ENCODE measurements at places on chromosomes 11 and 22.
A peak's percentile ranks its signal among the peaks of the same experiment; 100 is the strongest.

GRCh38 chr22:35938226-35938625 is 90.4 kb downstream of the RBFOX2 start:
- DNase-seq, result no peak

DNA sequence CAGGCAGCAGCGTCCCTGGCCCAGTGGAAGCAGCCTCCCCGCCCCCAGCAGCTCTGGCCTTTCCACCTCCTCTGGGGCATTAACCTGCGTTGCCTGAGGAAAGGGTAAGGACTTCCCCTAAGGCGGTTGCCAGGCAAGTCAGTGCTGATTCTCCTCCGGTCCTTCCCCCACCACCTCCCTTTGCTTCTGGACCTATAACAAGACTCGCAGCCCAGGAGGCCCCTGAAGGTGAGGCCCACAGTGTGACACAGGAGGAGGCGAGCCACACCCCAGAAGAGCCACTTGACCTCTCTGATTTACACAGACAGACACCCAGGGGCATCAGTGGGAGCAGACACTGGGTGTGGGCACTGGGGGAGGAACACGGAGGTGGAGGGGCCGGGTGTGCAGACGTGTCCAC is 35.4 kb downstream of the ASCL2 start:
- DNase-seq, result peak; percentile 44

GRCh38 chr11:66150725-66151124 is 80.7 kb downstream of the PACS1 start:
- no peak for DNase-seq

GRCh38 chr11:133306019-133306418 is 226.3 kb downstream of the OPCML start:
- DNase-seq, result no peak

DNA sequence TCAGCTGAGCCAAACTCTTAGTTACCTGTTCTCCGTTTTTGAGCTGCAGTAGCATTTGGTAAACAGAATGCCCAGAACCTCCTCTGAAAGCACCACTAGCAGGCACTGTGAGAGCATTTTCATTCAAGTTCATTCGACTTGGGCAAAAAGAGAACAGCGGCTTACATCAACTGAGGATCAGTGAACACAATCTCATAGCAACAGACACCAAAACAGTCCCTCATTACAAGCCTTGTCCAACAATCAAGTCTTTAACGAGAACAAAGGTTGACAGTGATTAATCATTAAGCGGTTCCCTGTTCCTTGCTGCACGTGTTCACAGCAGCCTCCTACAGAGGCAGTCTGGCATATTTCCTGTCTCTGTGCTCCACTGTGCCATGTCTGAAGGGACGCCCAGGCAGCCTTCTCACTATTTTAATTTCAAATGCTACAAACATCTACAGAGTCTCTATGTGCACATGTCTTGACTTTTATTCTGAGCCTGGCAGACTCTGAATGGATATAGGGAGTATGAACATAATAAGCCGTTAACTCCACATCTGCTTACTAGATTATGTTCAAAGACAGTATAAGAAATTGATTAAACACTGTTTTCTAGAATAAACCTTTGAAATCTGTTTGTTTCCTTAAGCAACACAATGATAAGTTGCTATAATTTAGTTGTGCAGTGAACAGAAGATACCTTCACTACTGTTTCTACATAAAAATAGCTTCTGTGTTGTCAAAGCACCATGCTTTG is 88.3 kb upstream of the MTMR2 start:
- peak; percentile 75 for DNase-seq

GRCh38 chr22:49951000-49951677 is 9.4 kb upstream of the PIM3 start:
- DNase-seq, result no peak

DNA sequence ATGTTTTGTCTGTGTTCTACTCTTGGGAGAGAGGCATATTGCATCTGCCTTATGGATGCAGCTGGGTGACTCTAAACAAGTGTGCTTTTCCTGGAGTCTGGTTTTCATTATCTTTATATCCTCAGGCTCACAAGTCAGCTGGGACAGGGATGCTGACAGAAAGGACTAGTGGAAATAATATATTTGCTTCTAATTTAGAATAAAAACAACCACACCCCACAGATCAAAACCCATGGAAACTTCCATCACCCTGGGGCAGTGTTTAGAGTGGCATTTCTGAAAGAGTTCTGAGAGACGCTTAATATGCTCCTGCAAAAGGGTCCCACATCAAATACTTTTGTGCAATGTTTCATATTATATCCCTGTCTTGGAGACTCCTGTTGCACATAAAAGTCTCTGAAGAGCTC is 20.8 kb downstream of the KCNE3 start:
- DNase-seq, result no peak

GRCh38 chr11:104581246-104581980 is 316.8 kb downstream of the CASP12 start:
- DNase-seq, result no peak

DNA sequence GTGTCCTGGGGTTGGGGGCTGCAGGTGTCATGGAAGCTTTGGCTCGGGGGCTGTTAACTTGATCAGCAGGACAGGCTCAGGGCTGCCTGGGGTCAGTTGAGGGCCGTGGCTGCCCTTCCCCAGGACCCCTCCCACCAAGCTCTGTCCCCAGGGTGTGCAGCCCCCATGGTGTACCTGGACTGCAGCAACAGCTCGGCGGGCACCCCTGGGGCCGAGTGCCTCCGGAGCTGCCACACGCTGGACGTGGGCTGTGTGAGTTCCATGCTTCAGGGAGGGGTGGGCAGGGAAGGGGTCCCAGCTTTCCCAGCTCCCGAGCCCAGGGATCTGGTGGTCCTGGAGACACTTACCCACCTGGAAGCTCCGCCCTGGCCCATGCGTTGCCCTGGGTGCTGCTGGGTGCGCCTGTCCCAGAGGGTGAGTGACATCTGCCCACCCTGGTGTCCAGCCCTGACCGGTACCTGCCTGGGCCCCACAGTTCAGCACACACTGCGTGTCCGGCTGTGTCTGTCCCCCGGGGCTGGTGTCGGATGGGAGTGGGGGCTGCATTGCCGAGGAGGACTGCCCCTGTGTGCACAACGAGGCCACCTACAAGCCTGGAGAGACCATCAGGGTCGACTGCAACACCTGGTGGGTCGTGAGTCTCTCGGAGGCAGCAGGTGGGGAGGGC is 11.3 kb downstream of the MUC5B start:
- peak; percentile 62 for DNase-seq
